Activated CD4-positive, alpha-beta T cell treated with anti-CD3 and anti-CD28 coated beads for 36 hours (primary cell): ENCODE measurements at places on chromosomes 7 and 10.

DNA sequence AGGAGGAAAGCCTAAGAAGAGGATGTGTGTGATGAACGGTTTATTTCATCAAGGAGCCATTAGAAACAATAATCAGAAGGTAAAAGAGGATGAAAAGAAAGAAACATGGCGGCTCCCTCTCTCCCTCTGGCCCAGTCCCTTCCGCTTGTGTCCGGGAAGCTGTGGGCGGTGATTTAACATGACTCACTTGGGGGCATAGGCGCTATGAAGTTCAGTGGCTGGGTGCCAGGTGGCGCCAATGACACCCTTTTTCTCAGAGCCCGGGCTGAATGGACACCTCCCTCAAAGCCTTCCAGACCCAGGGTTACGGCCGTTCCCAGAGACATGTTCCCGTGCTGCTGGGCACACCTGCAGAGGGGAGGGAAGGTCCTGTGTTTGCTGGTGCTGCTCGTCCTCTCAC lies 244.0 kb downstream of the SKAP2 start:
- DNase-seq, result peak; percentile 53

DNA sequence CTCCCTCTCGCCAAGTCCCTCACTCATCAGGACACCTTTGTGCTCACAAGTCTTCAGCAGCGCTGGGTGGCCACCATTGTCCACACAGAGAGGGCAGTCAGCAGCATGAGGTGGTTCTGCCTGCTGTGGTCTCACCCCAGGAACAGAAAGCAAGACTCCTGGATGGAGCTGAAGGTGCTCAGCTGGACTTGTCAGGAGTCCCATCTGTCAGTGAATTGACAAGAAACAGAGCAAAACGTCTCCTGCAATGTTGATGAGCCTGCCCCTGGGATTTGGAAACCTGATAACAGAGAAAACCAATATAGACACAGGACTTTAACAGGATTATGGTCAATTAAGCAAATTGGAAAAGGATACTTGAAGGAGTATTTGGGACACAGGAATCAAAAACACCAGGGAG lies 122.2 kb upstream of the PRSS58 start:
- DNase-seq, result no peak

- no peak for DNase-seq
These were observed 61.7 kb upstream of the LYZL1 start for GRCh38 chr10:29227201-29227600.

DNA sequence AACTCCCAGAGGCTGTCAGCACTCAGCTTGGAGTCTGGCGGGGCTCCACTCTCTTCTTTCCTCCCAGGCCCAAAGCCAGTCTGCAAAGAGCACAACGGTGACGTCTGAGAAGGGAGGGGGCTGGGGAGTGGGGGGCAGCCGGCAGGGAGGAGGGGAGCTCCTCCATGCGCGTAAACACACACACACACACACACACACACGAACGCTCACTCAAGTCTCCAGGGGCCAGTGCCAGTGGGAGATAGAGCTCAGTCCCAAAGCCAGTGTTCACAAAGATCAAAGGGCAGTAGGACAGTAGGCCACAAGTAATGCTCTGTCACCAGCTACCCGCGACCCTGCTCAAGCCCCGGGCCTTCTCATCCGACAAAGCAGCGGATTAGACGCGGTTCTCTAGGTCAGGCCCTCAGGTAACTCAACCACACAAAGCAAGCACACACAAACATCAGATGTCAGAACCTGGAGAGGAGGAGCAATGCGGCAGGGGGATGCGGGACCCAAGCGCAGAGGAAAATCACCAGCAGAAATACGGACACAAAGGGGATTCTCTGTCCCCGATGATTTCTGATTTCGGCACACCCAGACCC lies 19.9 kb downstream of the TCAF1 start:
- DNase-seq, result no peak

- no peak for DNase-seq
These were observed 1115.1 kb downstream of the XPNPEP1 start for GRCh38 chr10:108808228-108808627.

- no peak for DNase-seq
These were observed 396.8 kb downstream of the KCNMA1 start for GRCh38 chr10:77240706-77241349.

DNA sequence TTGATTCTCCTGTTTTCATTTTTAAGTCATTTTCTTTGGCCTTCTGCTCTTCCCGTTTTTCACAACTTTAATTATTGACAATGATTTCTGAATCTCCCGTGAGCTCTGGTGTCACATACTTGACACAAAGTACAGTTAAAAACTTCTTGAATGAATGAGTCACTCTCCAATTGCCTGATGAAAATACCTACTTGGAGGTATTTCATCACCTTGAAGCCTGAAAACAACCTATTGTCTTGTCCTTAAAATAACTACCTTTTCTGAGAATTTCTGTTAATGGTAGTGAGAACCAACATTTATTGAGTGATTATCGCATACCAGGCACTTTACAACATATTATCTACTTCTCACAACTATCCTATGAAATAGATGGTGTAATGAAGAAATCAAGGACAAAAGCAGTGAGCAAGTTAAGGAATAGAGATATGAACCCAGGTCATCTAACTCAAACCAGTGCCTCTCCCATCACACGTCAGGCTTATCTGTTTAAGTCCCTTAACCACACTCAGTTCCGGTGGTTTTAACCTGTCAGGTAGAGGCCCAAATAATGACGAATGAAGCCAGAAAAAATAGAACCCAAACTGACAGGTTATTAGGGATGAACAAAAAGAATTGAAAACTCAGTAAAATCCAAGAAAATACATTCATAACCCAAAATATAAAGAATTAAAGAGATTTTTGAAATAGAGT lies 11.6 kb downstream of the BET1 start:
- no peak for DNase-seq

DNA sequence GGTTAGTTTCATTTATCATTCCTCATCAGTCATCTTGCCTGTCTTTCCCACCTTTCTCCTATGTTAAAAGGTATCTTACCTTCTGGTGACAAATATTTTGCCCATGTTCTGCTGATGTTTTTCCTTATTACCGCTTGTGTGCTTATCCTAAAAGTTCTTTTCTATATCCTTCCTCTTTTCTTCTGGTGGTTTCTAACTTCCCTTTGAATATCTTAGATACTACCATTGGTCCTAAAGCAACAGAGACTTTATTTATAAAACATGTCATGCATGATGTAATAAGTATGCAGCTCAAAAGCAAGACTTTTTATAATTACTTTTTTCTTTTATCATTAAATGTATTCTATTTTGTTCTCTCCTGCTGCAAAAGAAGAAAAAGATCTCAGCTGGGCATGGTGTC lies 24.8 kb downstream of the TBC1D12 start:
- DNase-seq, result no peak

DNA sequence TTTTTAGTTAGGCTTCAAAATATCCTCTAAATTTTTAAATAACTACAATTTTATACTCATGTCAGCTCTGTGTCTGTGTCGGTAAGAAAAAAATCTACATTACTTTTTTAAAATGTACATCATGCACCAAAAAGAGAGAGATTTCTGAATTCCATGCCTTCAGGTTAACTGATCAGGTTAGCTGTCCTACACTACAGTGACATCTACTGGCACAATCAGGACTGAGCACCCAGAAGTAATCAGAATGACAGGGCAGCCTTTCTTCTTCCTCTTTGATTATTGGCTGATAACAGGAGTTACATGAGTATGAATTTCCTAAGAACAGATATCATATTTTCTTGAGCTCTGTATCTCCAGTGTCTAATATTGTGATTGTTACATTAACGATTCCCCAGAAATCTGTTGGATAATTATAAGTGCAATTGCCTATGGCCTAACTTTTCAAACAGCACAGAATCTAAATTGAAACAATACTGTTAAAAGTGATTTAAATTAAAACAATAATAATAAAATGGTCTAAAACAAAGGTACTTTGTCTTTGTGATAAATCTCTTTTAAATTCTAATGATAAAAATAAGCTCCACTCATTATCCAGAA lies 41.8 kb upstream of the HYCC1 start:
- DNase-seq, result peak; percentile 71

- no peak for DNase-seq
These were observed 159.1 kb downstream of the CCDC71L start for GRCh38 chr7:106501605-106502580.

DNA sequence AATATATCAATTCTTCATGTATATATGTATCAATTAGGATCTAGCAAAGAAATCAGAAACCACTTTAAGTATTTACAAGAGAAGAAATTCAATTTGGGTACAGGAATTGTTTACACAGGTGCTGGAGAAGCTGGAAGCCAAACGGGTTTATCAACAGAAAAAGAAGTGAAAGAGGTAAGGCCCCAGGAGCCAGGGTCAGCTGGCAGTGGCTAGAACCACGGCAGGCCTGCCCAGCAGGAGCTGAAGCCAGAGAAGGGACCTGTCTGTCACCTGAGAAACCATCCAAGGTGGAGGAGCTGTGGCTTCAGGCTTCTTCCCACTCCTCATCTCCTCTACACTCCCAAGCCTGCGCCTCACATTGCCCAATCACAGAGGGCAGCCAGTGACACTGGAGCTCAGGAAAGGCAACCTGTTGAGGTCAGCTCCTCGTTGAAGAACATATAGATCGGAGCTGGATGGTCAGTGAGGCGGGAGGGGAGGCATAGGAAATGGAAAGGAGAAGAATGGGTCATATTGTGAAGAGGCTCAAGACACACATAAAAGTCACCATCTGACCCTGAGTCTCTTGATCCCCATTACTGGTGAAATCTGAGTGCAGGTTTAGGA lies 182.6 kb downstream of the REEP3 start:
- DNase-seq, result no peak

- no peak for DNase-seq
These were observed 133.3 kb downstream of the EXOC4 start for GRCh38 chr7:133386205-133386604.

- DNase-seq, result no peak
These were observed 116.1 kb downstream of the FANK1 start for GRCh38 chr10:126012485-126012884.

- DNase-seq, result no peak
These were observed 20.8 kb upstream of the ZNF800 start for GRCh38 chr7:127413326-127413725.

DNA sequence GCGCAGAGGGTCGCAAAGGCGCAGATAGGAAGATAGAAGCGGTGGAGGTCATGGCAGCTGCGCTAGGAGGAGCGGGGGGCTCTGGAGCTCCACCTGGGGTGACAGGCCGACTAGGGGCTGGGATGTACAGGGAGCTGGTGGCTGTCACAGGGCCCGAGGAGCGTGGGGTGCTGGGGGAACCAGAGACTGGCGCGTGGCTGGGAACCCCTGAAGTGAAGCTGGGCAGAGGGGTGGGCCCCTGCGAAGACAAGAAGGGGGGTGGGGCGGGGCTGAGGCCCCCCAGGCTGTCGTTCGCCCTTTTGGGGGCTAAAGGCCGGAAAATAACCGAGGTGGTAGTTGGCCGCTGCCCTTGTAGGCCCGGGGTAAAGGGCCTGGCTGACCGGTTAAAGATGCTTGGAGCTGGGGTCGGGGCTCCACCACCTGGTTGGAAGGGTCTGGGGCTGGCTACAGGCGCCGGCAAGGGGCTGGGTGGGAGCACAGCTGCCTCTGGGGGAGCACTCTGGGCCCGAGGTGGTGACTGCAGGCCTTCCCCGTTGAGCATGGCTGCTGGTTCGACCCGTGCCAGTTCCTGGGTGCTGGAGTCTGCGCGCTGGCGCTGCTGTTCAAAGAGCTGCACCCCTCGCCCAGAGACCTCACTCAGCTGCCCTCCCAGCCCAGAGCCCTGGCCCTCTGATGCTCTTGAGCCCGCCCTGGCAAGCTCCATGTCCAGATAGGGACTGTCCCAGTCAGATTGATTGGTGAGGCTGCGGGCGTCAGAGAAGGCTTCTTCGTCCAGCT lies 6.8 kb upstream of the MYOZ1 start:
- peak; percentile 19 for DNase-seq

DNA sequence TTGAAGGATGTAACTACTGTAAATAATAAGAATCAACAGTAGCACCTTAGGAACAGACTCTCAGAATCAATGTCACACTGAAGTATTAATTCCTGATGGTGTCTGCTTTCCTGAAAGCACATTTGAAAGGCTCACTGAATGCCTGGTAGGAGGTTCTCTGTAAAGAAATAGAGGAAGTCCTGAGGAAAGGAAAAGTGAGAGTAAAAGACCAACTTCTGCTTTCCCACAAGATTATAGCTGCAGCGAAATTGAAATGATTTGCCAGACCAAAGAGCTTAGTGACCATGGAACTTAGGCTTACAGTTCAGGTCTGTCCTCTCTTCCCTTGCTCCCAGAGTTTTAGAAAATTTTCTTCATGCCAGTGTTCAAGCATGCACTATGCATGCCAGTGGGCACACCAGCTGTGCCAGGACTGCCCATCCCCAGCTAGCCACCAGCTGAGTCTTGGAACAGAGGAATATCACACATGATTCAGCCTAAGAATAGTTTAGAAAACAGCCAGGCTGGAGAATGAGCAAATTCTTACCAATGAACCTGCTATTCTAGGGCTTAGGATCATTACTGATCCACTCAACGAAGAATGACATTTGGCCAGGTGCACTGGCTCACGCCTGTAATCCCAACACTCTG lies 123.2 kb downstream of the HERPUD2 start:
- DNase-seq, result no peak

GRCh38 chr10:69957241-69957885 lies 95.3 kb upstream of the MACROH2A2 start:
- no peak for DNase-seq

DNA sequence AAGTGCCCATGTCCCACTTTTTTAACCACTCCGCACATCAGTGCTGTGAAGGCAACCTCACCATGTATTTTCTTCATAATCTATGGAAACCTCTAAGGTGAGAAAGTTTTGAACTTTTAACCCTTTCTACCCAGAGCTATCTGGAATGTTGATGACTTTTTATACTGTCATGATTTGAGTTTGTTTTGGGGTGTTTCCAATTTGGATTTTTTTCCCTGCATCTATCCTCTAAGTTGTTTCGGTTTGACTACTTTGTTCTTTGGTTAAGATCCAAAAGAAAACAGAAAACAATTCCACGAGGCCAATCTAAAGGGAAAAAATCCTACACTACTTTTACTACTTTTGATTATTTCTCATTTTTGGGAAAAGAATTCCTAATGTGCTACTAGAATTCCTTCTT lies 279.7 kb downstream of the USP6NL start:
- DNase-seq, result no peak

DNA sequence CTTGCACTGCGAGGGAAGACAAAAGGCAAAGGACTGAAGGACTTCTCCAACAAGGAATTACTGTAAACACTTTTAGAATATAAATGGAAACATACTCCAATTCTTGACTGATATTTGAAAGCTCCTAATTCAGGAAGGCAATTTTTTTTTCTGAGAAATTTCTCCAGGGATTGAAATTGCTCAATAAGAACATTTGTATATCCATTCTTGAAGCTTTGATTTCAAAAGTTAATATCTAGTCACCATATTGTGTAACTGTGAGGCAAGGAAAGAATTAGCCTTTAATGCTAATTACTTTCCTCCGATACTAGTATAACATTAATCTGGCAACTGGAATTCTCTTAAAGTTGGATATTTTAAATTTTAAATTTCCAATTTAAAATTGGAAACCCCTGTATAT lies 188.4 kb upstream of the COL1A2 start:
- DNase-seq, result no peak

DNA sequence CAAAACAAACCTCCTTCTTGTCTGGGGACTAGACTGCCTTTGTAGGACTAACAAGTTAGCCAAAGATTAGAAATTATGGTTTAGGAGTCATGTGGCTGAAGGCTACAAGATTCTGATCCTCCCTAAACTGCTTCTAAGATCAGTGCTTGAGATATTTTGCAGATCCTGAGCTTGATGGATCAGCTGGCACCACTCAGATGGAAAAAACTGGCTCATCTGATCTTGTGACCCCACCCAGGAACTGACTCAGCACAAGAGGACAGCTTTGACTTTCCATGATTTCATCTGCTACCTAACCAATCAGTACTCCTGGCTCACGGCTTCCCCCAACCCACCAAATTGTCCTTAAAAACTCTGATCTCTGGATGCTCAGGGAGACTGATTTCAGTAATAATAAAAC lies 271.5 kb upstream of the TAC1 start:
- no peak for DNase-seq

GRCh38 chr7:67950321-67951083 lies 953.9 kb downstream of the TYW1 start:
- DNase-seq, result no peak
